Stimulated activated CD8-positive, alpha-beta memory T cell treated with anti-CD3 and anti-CD28 coated beads, Interleukin-4, amount 100 ng/mL, for 1 hour (primary cell): ENCODE measurements at places on chromosomes 6 and 20.

- DNase-seq: no peak
These were observed 38.3 kb downstream of the DAAM2 start for GRCh38 chr6:39830444-39830843.

DNA sequence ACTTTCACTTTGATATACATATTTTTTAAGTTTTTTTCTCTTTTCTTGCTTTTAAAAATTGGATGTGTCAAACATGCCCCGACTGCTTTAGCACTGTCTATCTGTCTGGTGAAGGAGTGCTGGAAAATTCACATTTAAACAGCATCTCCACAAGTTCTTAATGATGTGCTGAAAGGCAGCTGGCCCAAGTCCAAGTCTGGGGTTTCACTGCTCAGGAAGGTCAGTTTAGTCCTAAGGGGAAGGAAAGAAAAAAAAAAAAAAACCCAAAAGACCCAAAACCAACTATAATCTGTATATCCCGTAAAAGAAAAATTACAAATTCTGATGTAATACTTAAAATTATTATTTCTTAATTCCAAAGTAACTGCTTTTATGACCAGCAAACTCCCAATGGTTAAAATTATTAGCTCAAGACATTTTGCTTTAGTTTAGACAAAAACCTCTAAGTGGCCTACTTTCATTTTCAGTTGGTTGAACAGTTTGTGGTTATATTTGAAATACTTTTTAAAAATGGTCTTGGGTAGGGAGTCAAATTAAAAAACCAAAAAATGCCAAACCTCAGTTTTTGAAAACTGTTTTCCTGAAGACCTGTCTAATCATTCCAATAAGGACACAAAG, 79.5 kb upstream of the PREP start:
- no peak for DNase-seq

DNA sequence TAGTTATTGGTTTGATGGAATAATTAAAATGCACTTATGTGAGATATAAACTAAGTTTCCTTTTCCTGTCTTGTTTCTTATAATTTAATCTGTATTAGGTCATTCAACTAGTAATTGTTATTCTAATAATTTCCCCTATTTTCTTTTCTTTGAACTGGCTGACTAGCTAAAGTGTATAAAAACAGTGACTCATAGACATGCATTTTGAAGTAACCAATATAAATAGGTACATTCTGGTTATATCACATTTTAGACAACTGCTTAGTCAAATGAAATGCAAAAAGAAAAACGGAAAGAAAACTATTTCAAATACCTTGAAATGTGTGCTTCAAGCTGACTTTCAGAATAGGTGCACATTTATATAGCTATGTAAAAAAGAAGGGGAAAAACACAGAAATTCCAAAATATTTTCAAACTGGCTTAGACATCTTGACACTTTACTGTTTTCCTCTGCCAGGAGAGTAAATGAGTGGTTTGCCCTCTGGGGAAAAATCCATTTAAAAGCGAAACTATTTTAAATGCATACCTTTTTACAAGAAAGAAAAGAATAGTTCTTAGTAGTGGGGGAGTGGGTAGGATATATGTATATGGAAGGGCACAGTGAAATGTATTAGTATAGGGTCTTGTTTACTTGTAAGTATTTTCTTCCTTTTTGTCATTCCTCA, 28.3 kb downstream of the KCNQ5 start:
- no peak for DNase-seq

GRCh38 chr6:142881290-142881689, 63.7 kb downstream of the HIVEP2 start:
- DNase-seq: no peak

DNA sequence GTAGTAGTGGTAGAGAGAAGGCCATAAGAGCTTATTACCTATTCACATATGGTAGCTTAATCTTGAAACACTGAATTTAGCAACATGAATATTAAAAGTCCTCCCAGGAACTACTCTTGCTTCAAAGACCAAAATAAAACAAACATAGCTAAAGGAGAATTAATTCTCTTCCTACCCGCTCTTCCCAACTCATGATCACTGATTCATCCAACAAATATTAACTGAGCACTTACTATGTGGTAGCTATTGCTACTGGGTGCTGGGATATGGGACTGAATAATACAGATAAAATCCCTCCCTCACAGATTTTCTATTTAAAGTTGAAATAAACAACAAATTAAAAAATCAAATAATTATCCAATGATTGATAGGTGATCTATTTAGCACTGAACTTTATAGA, 287.1 kb downstream of the BTBD9 start:
- DNase-seq: no peak

- DNase-seq: no peak
These were observed 211.3 kb downstream of the ARID1B start for GRCh38 chr6:156988276-156989158.

- DNase-seq: no peak
These were observed 35.3 kb downstream of the APCDD1L start for GRCh38 chr20:58479726-58480440.

- no peak for DNase-seq
These were observed 121.8 kb upstream of the FOXO3 start for GRCh38 chr6:108438918-108439317.

DNA sequence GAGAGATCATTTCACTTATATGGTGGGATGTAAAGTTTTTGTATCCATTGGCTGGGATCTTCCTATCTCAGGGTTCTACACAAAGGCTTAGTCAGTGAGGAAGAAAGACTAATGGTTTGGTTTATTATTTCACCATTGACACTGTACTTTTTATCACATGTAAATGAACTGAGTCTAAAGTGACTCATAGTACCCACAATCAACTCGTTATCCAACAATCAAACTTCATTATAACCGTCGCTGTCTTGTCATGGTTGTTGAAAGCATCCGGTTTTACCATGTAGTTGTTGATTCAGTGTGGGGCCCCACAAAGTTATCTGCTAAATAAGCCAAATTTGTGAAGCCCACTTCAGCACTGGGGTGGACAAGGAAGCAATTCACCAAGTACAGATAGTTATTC, 55.8 kb upstream of the MTRF1L start:
- DNase-seq: no peak

DNA sequence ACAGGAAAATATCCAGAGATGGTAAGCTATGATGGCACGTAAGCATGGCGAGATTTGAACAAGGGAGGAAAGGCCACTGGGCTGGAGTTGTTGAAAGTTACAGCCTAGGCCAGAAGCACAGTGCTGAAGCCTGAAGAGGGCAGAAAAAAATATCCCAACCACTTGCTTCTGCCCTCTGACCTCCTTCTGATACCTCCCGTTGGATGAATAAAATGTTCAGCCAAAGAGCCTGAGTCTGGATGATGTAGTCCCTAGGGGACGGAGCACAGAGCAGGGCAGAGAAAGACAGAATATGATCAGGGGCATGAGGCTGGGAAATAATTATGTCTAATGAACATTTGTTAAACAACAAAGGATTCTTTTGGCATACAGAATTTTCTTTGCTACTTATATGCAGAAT, 19.7 kb downstream of the KLHL31 start:
- DNase-seq: no peak

GRCh38 chr6:147238164-147238563, 33.9 kb downstream of the STXBP5 start:
- DNase-seq: no peak

- DNase-seq: no peak
These were observed 445.0 kb downstream of the CDH26 start for GRCh38 chr20:60403105-60403741.

GRCh38 chr6:74705451-74705850, 500.4 kb downstream of the COL12A1 start:
- no peak for DNase-seq

GRCh38 chr6:51273228-51273961, 454.7 kb downstream of the TFAP2B start:
- no peak for DNase-seq

GRCh38 chr20:31869942-31870725, at the start of the genes DUSP15 and TTLL9:
TSS of gene DUSP15 (minus strand) at chr20:31870527. CDS start at chr20:31870337, 190 bp downstream.
TSS of gene TTLL9 (plus strand) at chr20:31870634. CDS start at chr20:31871127, 493 bp downstream.
- DNase-seq: no peak

- no peak for DNase-seq
These were observed 481.2 kb downstream of the HAO1 start for GRCh38 chr20:7459083-7459482.

DNA sequence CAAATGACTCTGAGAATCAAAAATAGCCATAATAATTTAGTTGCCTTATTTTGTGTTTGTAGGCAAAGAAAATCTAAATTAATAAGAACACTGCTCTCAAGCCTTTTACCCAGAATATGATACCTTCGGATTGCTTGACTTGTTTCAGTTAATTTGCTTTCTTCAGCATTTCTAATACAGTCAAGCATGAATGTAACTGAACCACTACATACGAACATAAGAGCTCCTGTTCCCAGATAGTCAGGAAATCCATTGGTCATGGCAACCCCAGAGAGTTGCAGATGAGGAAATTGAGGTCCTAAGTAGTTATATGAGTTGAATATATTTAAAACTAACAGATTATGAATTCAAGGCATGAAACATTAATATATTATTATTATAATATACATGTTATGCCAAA, 2.9 kb downstream of the FRK start:
- DNase-seq: no peak

GRCh38 chr6:106431972-106432371, 71.5 kb downstream of the CRYBG1 start:
- DNase-seq: no peak

- no peak for DNase-seq
These were observed 216.6 kb downstream of the IBTK start for GRCh38 chr6:82030761-82031503.

DNA sequence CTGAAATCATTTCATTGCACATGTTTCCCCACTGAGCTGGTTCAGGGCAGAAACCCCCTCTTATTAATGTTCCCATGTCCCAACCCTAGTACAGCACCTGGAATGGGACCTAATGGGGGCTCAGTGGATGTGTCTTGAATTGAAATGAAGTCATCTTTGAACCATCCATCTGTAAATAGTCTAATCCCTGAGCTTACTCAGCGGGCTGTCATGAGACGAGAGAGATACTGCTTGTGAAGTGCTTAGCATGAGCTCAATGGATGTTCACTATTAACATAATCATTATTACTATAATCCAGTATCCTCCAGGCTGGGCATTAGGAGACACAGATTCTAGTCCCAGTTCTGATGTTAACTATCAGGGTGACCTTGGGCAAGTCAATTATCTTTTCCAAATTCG, 106.6 kb upstream of the LRFN2 start:
- no peak for DNase-seq

DNA sequence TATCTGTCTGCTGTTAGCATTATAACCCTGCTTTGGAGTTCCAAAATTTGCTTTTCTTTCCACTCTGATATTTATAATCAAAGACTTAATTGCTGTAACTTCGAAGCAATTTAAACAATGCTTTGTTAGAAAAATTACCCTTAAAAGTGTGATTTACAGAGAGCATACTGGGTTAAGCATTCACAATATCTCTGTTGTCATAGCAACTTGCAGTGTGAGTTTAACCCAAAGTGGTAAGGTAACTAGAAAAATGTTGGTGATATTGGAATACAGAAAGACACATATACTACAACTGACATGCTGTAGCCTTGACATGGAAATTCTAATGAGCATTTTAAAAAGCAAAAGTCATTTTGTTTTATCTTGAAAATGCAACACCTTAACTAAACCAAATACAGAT, 70.4 kb upstream of the SMLR1 start:
- no peak for DNase-seq

GRCh38 chr6:139251045-139251690, 40.6 kb downstream of the TXLNB start:
- no peak for DNase-seq

- no peak for DNase-seq
These were observed 38.2 kb downstream of the JAG1 start for GRCh38 chr20:10635476-10636208.

DNA sequence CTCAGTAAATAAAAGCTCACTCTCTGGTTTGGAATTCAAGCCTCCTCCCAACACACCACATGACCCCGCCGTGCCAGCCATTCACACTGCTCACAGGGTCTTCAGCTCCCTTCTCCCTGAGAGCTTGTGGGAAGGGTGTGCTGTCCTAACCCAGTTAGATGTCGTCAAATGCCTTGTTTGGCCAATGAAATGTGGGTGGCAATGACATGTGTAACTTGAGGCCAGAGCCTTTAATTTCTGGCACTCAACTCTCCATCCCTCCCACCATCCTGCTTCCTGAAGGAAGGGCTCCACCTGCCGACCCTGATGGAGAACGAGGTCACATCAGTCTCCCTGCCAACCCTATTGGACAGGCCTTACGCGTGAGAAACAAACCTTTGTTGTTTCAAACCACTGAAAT, 224.5 kb upstream of the AGPAT4 start:
- DNase-seq: no peak

DNA sequence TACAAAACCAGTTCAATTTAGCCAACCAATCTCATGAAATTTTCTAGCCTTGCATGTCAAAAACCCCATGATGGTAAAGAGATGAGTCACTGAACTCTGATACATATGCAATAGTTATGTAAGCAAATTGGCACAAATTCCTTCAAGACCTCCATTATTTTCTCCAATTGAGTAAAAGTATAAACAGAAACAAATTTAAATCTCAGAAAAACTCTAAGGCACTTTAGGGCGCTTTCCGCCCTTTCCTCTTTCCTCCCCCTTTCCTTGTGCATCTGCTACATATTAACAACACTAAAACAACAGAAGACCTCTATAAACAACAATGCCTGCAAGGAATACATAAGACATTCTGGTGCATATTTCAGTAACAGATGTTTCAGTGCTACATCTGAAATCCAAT, 48.5 kb downstream of the KIF13A start:
- DNase-seq: no peak

- DNase-seq: no peak
These were observed 42.3 kb upstream of the PTPN1 start for GRCh38 chr20:50467718-50468356.

DNA sequence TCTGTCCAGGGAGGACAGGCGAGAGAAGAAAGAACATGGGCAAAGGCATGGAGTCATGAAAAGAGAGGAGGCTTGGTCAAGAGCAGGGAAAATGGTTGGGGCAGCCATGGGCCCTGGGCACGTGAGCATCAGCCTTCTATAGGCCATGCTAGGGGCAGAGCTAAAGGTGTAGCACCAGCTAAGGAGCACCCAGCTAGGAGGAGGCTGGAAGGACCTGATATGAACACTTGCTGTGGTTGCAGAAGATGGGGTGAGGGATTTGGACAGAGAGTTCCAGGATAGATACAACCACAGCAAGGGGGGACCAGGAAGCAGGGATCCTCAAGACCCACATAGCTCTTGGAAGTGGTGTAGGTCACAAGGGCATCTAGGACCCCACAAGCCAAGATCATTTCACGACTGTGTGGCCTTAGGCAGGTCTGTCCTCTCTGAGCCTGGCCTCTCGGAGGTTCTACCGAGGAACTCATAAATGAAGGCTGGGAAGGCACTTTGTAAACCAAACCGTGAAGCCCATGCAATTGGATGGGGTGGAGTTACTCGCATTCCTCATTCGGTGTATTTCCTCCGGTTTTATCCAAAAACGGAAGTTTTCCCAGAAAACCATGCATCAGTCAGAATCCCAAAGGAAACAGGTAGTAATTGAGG, 74.0 kb upstream of the TOP1 start:
- no peak for DNase-seq

- DNase-seq: no peak
These were observed 130.7 kb downstream of the TFAP2C start for GRCh38 chr20:56759741-56760278.

GRCh38 chr6:32954986-32955802, 2.3 kb upstream of the HLA-DMA start:
- no peak for DNase-seq
